ENCODE measurements at places on chromosomes 16 and 17.

GRCh38 chr17:977166-977565, 2.4 kb downstream of the NXN start:
- DNase-seq, result no peak

GRCh38 chr17:29595107-29595942, 2.4 kb downstream of the ANKRD13B start:
- DNase-seq, result no peak

DNA sequence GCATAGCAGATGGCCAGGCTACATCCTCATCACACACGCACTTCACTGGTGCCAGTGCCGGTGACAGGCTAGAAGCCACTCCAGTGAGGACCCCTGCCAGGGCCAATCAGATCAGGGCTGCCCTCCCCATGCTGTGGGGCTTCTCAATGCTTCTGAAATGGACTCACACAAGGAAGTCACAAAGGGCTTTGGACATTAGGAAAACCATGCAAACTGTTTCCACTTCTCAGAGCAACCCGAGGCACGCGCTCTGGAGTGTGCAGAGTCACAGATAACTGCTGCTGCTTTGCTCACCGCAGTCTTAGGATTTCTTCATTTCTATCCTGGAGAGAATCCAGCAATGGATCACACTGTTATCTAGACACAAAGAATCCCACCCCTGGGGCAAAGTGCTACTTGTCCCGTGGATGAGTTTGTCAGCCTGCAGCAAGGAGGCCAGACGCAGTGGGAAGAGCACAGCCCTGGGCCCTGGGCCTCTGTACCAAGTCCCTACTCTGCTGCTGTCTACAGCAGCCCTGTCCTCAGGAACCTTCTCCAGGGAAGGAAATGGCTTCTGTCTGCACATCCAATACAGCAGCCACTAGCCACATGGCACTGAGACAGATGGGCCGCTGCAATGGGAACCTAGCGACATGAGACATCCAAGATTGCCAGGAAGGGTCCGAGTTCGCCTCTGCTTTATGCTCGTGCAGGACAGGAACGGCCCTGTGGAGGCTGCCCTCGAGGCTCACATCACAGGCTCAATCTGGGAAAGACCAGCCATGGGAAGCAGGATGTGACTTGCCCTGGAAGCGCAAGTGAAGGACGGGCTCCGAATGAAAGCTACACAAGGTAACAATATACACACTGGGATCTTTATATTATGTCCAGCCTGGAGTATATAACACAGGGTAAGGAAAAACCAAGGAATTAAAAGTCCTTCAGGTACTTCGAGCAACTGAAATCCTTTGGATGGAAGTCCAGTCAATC, 169.3 kb downstream of the ZFHX3 start:
- no peak for DNase-seq

- DNase-seq, result no peak
These were observed 40.7 kb upstream of the ABCA10 start for GRCh38 chr17:69269131-69269998.

DNA sequence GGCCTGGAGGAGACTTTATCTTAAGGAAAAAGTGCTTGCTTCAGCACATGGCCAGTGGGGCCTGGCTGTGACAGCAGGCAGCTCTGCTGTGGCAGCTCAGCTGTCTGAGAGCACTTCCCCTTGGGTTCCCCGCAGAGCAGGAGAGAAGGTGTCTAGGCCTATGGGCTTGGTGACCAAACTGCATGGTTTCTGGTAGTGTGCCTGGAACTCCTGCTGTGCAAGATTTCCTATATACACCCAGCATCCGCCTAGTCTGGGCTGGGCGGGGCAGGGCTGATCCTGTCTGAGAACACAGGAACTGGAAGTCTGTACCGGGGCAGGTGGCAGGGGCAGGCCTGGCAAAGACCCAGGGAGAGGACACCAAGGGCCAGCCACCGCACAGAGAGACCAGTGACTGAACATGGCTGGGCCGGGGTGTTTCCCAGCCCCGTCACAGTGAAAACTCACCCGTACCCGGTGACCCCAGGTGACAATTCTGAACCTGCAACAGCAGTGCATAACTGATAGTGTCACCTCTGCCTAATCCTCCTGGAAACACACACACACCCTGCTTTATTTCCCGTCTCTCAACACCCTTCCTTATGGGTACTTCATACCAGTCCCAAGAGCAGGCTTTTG, 39.3 kb downstream of the CHD9 start:
- DNase-seq, result no peak

GRCh38 chr16:51243936-51244436, 92.9 kb upstream of the SALL1 start:
- DNase-seq, result no peak

- DNase-seq, result no peak
These were observed at the start of gene GPR139 for GRCh38 chr16:20073203-20074098. Gene GPR139 (minus strand): TSS chr16:20073890. CDS start chr16:20073616, 274 bp downstream.

DNA sequence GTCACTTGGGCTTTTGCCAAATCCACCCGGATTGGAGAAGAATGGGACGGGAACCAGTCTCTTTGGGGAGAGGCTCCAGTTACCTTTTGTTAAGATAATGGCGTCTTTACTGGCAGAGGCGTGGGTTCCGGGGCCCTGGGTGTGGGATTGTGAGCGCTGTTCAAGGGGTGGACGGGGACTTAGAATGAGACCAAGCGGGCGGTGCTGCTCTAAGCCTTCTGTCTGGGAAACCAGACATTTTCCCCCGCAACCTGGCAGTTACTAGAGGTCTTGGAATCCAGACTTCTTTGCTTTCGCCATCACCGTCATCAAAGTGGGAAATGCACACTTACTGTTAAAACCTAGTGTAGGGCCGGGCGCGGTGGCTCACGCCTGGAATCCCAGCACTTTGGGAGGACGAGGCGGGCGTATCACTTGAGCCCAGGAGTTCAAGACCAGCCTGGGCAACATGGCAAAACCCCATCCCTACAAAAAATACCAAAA, 706 bp downstream of the TEN1 start:
- DNase-seq, result no peak

- DNase-seq, result no peak
These were observed 47.1 kb upstream of the CLEC19A start for GRCh38 chr16:19238406-19238805.

GRCh38 chr17:69423450-69423849, 9.0 kb downstream of the MAP2K6 start:
- no peak for DNase-seq

DNA sequence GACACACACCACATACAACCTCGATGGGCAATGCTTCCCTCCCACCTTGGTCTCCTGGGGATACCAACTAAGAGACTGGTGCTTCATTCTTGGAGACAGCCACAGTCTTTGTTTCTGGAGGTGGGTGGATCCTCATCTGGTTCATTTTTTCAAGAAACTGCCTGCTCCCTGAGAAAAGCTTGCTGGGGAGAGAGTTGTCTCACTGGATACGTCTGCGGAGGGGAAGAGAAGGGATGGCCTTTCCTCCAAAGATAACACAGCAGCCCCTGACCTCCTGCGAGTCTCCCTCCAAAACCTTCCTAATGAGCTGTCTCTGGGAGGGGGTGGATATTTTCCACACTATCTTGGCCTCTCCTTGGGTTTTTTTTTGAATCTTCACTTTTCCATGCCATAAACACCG, 221.2 kb downstream of the SOX9 start:
- DNase-seq, result no peak

- DNase-seq, result no peak
These were observed 3.2 kb downstream of the SOST start for GRCh38 chr17:43755389-43755875.

GRCh38 chr17:36602030-36602748, 806 bp downstream of the MRM1 start:
- DNase-seq, result no peak

DNA sequence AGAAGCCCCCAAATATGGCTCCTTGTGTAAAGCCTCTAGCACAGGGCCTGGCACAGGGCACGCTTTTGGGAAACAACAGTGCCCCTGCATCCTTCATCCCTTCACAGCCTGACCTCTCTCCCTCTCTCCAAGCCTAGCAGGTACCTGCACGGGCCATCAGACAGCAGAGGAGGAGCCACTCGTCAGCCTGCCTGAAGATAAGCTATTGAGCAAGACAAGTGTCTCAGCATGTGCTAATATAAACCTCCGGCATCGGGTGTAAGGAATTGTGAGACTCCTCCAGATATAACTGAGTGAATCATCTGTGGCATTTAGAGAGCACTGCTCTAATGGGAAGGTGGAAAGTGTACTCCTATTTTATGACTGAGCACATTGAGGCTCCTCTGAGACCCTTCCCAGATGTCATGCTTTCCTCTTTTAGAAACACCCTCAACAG, 38.3 kb downstream of the TBX4 start:
- DNase-seq, result no peak

DNA sequence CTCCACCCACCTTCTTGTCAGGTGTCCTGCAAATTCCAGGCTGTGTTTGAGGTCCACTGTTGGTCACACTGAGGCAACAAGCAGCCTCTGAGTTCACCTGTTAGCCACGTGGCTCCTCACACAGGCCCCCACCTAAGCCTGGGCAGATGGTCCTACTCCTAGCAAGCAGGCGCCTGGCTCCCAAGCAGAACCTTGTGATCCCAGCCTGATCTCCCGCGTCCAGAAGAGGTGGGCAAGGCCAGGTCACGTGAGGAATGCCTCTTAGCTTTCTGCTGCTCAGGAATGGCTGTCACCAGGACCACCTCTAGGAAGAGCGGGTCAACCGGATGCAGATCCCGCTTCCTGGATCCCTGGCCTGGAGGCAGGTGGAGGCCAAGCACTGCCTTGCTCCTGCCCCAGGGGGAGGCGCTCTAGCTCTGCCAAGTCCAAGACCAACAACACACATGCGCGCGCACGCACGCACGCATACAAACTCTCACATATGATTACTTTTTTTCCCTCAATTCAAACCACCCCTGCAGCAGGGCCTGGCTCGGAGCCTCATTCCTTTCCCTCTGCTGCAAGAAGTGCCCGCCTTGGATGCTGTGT, 9.5 kb downstream of the CYB561 start:
- no peak for DNase-seq

DNA sequence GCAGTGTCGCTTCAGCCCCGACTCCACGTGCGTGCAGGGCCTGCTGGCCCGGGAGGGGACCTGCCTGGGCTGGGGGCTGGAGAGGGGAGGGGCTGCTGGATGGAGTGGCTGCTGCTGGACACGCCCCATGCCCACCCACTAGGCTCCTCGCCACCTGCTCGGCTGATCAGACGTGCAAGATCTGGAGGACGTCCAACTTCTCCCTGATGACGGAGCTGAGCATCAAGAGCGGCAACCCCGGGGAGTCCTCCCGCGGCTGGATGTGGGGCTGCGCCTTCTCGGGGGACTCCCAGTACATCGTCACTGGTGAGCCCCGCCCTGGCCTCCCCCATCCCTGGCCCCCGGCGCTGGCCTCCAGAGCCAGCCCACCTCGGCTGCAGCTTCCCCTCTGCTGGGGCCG, 2.4 kb downstream of the BRICD5 start:
- DNase-seq, result no peak

- no peak for DNase-seq
These were observed 66.3 kb downstream of the LITAF start for GRCh38 chr16:11520442-11520841.

DNA sequence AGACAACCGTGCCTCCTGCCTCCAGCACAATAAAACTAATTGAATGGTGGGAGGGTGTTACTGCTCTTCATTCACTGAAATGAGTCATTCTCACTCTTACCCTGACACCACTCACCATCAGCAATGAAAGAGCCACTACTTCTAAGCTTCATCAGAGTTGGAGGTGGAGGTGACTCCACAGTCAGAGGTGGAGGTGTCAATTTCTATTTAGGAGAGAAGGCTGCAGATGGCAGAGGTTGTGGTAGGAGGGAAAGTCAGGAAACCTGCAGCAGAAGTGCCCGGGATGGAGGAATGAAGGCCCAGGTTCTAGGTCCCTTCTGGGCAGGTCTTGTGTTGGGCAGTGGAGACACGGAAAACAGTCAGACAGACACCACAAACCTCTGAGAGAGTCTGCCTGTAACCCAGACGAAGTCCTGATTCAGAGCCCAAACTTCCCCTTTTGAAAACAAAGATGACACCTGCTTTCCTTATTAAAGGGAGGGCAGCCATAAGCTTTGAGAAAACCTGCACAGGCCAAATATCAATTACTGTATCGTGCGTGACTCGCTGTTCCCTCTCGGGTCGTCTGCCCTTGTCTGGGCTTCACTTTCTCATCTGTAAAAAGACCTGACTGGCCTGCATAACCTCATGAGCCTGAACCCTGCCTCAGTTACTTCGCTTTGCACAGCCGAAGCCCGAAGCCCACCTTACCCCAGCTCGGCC, 668 bp downstream of the ATPAF2 start:
- no peak for DNase-seq

DNA sequence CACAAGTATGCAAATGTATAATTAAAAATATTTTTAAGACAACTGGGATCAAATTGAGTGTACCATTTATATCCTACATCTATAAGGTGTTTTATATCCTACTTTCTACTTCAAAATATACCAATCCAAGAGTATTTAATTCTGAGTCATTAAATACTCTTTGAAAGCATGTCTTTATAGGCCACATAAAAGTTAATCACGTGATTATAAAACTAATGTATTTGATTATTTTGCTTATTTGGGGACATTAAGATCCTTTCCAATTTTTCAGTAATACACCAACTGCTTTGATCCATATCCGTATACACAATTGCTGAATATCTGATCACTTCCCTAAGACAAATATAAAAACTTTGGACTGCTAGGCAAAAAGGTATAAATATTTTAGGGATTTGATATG, 26.6 kb upstream of the MAF start:
- no peak for DNase-seq

DNA sequence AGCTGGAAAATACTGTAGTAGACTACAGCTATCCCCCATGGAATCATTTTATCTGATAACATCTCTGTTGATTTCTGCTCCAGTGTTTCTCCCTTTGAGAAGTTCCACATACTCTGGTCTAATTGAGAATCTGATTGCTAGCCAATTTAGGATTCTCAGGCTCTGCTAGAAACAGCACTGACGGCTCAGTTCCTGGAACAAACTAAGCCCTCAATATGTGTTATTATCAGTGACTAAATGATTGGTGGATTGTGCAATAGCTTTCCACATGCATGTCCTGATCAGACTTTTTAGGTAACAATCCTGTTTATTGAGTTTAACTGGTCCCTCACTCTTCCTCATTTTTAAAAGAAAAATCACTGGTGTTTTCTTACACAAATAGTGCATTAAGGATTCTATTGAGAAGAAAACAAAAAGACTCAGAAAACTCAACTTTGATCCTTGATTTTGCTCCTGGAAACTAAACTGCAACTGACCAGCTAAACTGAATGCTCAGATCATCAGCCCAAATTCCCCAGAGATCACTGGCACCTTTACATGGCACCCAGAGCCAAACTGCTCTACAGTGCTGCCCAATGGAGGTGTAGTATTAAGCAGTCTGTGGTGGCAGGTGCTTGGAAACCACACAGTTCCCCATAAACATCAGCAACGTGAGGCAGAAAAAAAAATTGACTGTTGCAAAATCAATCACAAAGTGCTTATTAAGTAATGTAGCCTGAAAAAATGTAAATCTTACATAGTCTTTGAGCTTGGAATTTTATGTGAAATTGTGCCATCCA, 423.7 kb downstream of the TOX3 start:
- no peak for DNase-seq

GRCh38 chr16:57029161-57030160, 40.1 kb downstream of the NLRC5 start:
- no peak for DNase-seq

DNA sequence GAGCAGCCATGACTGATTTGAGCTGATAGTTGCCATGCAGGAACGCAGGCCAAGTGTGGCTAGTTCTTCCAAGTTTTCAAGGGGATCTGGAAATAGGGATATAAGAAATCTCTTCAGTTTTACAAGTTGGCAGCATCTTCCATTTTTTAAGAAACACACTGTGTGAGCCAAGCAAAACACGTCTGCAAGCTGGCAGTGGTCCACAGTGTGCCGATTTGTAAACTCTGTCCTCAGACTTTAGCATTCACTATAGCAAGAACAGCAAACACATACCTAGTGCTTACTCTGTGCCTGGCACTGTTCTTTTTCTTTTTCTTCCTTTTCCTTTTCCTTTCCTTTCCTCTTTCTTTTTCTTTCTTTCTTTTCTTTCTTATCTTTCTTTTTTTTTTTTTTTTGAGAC, 2.9 kb downstream of the ORAI3 start:
- no peak for DNase-seq

All from activated CD4-positive, alpha-beta T cell treated with anti-CD3 and anti-CD28 coated beads, Interleukin-2, amount 50 U/mL, for 4 hours (primary cell).